ENCODE measurements at places on chromosomes 5 and 9.
A peak's percentile ranks its signal among the peaks of the same experiment; 100 is the strongest.

DNA sequence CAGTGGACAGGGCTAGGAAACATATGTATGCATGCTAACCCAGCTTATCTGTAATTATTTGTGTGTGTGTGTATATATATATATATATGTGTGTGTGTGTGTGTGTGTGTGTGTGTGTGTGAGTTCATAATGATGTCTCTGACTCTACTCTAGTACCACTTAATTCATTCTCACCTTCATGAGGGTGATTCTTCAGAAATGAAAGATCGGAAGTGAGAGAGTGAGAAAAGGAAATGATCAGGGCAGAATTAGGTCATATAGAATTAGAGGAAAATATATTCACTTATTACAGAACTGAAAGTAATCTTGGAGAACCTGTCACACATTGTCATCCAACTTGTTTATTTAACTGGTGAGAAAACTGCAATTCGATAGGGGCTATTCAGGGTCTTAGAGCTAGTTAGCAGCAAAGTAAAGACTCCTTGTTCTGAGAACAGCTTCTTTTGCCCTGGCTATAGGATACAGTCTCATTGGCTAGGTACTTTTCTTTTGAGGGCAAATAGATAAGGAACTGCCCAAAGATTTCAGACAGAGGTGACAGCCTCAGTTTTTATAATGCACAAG lies 58.8 kb downstream of the C9orf153 start:
- no peak for DNase-seq
- no peaks in the 10 kb centered on the region for H3K36me3 ChIP-seq
- H3K4me3 ChIP-seq, result no peak overlapping the region
- no peak overlapping the region for H3K27ac ChIP-seq

DNA sequence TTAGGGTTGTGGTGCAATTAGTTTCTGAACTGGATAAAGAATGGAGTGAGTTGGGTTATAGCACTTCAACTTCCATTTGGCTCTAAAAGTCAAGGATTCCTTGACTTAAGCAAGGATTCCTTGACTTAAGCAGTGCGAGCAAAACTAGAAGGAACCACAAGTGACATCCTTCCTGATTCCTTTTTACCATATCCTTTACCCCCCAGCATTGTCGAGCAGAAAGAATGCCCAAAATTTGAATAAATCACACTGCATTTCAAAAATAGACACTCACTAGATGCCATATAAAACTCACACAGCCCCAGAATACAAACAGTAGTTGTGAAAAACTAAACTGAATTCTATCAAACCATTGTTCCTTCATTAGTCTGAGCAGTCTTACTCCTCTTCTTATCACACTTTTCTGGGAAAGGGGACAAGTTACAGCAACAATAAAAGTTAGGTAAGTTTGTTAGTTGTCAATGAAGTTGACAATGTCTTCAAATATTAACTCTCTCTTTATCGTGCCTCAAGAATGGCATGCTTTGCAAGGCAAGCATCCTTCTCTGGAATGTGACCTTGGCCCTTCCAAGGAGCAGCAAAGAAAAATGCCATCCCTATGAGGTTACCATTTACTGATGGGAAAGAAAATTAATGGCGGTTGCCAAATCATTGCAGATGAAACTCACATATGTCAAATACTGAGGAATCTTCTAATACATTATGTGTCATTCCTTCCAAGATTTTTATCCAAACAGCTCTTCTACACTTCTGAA lies 273.3 kb upstream of the ANKRD55 start:
- no peak overlapping the region for H3K27ac ChIP-seq
- no peak for DNase-seq
- no peaks in the 10 kb centered on the region for H3K27me3 ChIP-seq

DNA sequence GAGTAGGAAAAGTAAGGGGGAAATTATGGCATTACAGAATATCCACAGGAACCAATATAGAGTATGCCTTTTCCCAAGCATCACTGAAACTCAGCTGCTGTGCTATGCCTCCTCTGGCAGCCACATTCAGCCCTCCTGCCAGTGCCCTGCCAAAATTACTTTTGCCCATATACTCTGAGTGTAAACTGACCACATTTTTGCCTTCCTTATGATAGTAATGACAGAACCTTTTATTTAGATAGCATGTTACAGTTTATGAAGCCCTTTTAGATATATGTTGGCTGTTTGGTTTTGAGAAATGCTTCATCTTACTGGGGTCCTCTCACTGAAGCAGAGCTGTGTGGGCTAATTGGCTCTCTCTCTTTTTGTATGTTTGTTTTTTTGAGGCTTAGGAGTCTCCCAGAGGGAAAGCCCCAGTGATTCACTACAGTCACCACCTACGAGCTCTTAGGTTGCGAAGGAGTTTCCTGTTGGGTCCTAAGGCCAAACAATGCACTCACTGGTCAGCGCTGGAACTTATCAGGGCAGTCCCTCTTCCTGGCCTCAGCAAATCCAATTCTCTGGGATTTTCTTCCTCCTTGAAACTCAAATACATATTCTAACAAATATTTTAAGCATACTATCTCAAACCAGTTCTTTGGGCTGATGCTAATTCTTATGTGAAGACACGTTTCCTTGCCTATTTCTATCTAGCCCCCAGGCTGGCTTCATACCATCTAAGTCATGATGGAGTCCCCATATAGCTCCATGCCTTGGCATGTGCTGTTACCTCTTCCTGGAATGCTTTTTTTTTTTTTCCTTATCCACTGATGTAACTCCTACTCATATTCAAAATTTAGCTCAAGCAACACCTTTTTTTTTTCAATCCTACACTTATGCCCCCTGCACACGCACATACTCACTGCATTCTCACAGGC lies 3.7 kb downstream of the PHF24 start:
- peaks cover 75% of the 10 kb centered on the region for H3K27me3 ChIP-seq
- H3K27ac ChIP-seq, result no peak overlapping the region
- no peak overlapping the region for H3K4me3 ChIP-seq
- no peak for DNase-seq

GRCh38 chr5:15687401-15687800 lies 187.4 kb downstream of the FBXL7 start:
- no peaks in the 10 kb centered on the region for H3K4me1 ChIP-seq
- no peak overlapping the region for H3K27ac ChIP-seq
- no peaks in the 10 kb centered on the region for H3K27me3 ChIP-seq
- H3K36me3 ChIP-seq, result no peaks in the 10 kb centered on the region

GRCh38 chr9:18114559-18115475 lies 359.1 kb upstream of the ADAMTSL1 start:
- H3K27me3 ChIP-seq, result no peaks in the 10 kb centered on the region
- no peaks in the 10 kb centered on the region for H3K4me1 ChIP-seq
- no peak for DNase-seq
- no peaks in the 10 kb centered on the region for H3K36me3 ChIP-seq
- H3K27ac ChIP-seq, result no peak overlapping the region
- no peak overlapping the region for H3K4me3 ChIP-seq

DNA sequence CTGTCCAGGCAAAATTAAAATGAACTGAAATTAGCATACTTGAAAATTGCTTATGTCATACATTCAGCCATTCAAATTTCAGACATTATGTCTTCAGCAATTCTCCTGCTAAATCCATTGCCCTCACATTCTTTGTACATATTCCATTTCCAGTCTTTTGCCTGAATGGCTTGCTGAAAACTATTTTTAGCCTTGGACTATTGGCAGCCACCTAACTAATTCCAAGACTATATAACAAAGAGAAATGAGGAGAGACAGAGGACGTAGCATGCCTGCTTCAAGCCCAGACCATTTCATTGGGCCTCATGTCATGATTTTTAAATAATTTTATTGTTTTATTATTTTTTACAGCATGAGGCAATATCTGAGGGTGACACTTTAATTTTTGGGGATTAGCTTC lies 100.3 kb downstream of the MRPS30 start:
- no peak overlapping the region for H3K4me3 ChIP-seq
- DNase-seq, result no peak
- H3K27ac ChIP-seq, result no peak overlapping the region
- no peaks in the 10 kb centered on the region for H3K4me1 ChIP-seq
- 0 out of 2 replicates have a peak, but pooled peaks cover 2% of the 10 kb centered on the region for H3K36me3 ChIP-seq

GRCh38 chr9:111253742-111254437 lies 76.1 kb downstream of the OR2K2 start:
- H3K4me1 ChIP-seq, result no peaks in the 10 kb centered on the region
- no peak overlapping the region for H3K4me3 ChIP-seq
- no peak overlapping the region for H3K27ac ChIP-seq
- no peaks in the 10 kb centered on the region for H3K27me3 ChIP-seq
- no peaks in the 10 kb centered on the region for H3K36me3 ChIP-seq
- DNase-seq, result no peak

GRCh38 chr5:25975885-25976284 lies 1062.5 kb downstream of the CDH9 start:
- no peak overlapping the region for H3K27ac ChIP-seq
- H3K27me3 ChIP-seq, result no peaks in the 10 kb centered on the region
- H3K4me1 ChIP-seq, result no peaks in the 10 kb centered on the region
- no peaks in the 10 kb centered on the region for H3K36me3 ChIP-seq
- DNase-seq, result no peak

GRCh38 chr5:55758231-55758630 lies 20.4 kb downstream of the DDX4 start:
- no peak for DNase-seq
- no peaks in the 10 kb centered on the region for H3K36me3 ChIP-seq
- H3K4me3 ChIP-seq, result no peak overlapping the region
- no peak overlapping the region for H3K27ac ChIP-seq
- no peaks in the 10 kb centered on the region for H3K27me3 ChIP-seq

GRCh38 chr9:123041489-123041888 lies 8.0 kb downstream of the GPR21 start:
- H3K4me1 ChIP-seq, result no peaks in the 10 kb centered on the region
- no peaks in the 10 kb centered on the region for H3K36me3 ChIP-seq
- DNase-seq, result no peak
- no peaks in the 10 kb centered on the region for H3K27me3 ChIP-seq
- H3K27ac ChIP-seq, result no peak overlapping the region

DNA sequence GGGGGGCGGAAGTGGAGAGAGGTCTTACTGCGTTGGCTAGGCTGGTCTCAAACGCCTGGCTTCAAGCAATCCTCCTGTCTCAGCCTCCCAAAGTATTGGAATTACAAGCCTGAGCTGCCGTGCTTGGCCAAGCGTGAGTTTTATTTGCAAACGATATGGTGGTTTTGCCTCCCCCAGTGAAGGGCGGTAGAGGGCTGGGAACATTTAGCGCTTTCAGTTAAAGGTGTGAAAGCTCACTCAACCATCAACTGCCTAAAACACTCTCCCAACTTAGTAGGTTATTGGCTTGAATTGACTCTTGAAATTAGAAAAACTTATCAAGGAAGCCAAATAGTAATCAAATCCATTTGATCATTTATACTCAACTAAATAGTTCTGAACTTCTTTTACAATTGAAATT lies 156.3 kb downstream of the ESM1 start:
- no peak overlapping the region for H3K27ac ChIP-seq
- peaks cover 9% of the 10 kb centered on the region for H3K27me3 ChIP-seq
- H3K4me1 ChIP-seq, result no peaks in the 10 kb centered on the region
- H3K4me3 ChIP-seq, result no peak overlapping the region
- no peaks in the 10 kb centered on the region for H3K36me3 ChIP-seq
- DNase-seq, result no peak

GRCh38 chr5:15261269-15261995 lies 238.5 kb upstream of the FBXL7 start:
- no peaks in the 10 kb centered on the region for H3K36me3 ChIP-seq
- H3K27ac ChIP-seq, result no peak overlapping the region

DNA sequence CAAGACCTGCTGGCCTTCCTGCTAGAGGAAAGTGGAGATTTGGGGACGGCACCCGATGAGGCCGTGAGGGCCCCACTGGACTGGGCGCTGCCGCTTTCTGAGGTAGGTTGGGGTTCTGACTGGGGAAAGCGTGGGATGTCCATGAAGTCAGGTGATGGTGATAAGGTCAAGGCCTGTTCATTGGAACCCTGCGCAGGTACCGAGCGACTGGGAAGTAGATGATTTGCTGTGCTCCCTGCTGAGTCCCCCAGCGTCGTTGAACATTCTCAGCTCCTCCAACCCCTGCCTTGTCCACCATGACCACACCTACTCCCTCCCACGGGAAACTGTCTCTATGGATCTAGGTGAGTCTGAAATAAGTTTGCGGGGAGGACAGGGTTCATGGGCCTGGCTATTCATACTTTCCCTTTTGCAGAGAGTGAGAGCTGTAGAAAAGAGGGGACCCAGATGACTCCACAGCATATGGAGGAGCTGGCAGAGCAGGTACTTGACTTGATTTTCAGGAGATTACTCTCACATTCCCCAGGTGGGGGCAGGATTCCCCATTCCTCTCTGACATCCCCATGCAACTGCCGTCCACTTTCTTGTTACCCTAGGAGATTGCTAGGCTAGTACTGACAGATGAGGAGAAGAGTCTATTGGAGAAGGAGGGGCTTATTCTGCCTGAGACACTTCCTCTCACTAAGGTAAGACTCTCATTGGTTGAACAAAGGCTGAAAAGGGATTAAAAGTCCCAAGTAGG lies 505 bp downstream of the CREB3 start:
- H3K4me3 ChIP-seq, result peak overlapping the region; percentile 92
- peaks cover 19% of the 10 kb centered on the region for H3K36me3 ChIP-seq
- peak; percentile 79 for DNase-seq
- peak overlapping the region; percentile 90 for H3K27ac ChIP-seq

DNA sequence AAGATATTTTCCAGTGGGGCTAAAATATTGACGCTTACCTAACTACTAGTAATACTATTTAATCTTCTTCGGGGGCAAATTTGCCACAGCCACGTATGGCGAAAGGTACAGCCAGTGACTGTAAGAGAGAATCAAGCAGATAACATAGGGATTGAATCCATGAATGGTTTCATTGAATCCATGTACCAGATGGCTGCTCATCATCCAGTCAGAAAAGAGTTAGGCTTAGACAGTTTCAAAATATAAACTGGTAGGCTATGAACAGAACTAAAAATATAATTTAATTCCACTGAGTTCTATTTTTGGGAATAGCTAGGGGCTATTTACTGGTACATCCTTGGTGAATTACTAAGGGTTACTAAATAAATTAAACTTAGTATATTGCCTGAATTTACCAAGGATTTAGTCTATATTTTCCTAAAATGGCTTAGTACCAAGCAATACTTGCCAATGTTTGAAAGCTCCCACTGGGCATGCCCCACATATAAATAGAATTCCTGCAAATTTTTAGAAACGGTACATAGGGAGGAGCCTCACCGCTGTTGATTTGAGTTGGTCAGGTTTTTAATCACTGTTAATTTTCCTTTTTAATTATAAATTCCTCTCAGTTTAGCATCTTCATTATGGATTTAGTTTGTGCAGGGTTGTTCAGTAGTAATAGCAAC lies 55.8 kb upstream of the VLDLR start:
- no peak overlapping the region for H3K27ac ChIP-seq
- no peaks in the 10 kb centered on the region for H3K27me3 ChIP-seq
- H3K4me3 ChIP-seq, result no peak overlapping the region

DNA sequence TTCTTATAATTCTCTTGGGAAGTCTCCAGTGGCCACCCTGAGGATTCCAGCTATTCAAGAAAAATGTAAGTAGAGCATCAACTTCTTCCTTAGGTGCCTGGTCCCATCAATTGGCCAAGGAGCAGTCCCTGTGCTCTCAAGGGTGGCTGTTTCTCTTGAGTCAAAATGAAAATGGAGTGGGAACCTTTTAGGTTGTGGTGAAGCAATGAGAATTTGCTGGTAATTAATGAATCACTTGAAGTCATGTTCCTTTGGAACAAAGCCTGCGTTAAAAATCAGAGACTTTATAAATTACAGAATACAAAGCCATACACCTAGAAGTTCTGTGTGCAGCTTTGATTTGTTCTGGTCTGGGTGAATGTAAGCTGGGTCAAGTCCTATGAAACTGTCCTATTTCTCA lies 48.9 kb downstream of the IL31RA start:
- H3K36me3 ChIP-seq, result no peaks in the 10 kb centered on the region
- no peak overlapping the region for H3K27ac ChIP-seq
- DNase-seq, result no peak
- no peaks in the 10 kb centered on the region for H3K27me3 ChIP-seq

Measured in HCT116 (cell line).